ENCODE measurements at places on chromosomes 5 and 9.

GRCh38 chr5:35789732-35790456 is 66.8 kb upstream of the IL7R start:
- no peak for DNase-seq

GRCh38 chr9:131391020-131391419 is 2.9 kb upstream of the PRRC2B start:
- no peak for DNase-seq

- DNase-seq, result no peak
Observed at GRCh38 chr5:78001197-78001596, 225.1 kb upstream of the TBCA start.

GRCh38 chr5:110638970-110639902 is 87.2 kb downstream of the TMEM232 start:
- no peak for DNase-seq

DNA sequence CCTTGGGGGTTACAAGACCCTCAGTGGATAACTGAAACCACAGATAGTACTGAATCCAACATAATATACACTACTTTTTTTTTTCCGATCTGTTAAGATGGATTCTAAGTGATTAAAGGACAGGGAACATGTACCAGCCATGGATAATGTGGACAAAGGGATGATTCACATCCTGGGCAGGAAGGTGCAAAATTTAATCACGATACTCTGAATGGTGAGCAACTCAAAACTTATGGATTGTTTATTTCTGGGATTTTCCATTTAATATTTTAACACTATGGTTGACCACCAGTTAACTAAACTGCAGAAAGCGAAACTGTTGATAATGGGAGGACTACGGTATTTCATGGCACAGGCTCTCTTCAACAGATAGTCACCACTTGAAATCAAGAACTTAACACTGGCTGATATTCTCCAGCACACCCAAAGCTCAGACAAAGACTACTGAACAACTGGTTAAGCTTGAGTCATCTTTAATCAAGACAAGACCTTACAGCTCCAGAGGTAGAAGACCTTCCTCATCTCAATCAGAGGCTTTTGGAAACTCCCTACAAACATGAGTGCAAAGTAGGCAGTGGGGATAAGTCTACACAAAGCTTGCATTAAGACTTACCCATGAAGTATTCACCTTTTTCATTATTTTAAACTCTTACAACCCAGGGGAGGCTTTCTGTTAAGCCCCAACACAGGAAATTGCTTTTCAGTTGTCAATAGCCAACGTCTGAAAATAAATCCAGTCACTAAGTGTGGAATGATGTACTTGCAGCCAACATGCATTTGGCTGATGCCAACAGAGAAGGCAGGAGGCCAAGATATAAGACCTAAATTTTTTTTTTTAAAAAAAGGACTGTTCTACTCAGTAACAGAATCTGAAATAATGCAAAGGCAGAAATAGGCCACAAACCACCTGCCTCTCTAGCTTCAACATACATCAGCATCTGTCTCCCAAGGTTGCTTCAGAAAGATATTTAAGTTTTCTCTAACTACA is 78.7 kb downstream of the ELAVL2 start:
- no peak for DNase-seq

GRCh38 chr9:91192381-91193086 is 169.2 kb downstream of the AUH start:
- no peak for DNase-seq

DNA sequence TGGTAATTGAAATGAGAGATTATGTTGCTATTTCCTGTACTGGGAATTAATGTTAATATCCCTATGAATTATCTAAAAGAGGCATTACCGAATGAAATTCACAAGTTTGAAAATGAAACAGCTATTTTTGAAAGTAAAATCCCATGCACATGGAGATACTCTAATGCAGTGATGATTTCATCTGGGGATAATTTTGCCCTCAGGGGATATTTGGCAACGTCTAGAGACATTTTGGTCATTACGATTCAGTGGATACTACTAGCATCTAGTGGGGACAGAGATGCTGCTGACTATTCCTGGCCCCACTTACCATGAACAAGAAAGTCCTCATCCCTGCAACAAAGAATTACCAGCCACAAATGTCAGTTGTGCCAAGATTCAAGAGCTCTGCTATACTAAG is 500.9 kb downstream of the EFNA5 start:
- no peak for DNase-seq

DNA sequence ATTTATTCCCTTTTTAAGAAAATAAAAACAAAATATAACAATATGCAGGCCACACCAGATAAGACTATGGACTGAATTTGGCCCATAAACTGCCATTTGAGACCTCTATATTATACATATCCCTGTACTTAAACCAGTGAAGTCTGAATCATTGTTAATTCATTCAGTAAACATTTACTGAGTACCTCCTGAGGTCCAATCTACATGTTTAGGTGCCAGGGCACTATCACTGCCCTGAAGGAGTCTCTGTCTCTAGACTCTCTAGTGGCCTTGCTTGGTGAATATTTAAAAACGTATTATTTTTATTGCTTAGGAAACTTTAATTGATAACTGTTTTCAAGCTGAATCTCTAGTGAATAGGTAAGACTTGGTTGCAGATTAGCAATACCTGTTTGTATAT is 74.7 kb upstream of the ELL2 start:
- no peak for DNase-seq

- DNase-seq, result no peak
Observed at GRCh38 chr9:98255061-98255577, 330 bp downstream of the TBC1D2 start.

GRCh38 chr9:17614903-17615302 is 36.0 kb downstream of the SH3GL2 start:
- no peak for DNase-seq

- DNase-seq, result no peak
Observed at GRCh38 chr5:40569546-40570270, 110.0 kb upstream of the PTGER4 start.

- DNase-seq, result no peak
Observed at GRCh38 chr5:36950586-36951457, 74.3 kb downstream of the NIPBL start.

- DNase-seq, result no peak
Observed at GRCh38 chr5:54259981-54260380, 50.4 kb downstream of the ARL15 start.

DNA sequence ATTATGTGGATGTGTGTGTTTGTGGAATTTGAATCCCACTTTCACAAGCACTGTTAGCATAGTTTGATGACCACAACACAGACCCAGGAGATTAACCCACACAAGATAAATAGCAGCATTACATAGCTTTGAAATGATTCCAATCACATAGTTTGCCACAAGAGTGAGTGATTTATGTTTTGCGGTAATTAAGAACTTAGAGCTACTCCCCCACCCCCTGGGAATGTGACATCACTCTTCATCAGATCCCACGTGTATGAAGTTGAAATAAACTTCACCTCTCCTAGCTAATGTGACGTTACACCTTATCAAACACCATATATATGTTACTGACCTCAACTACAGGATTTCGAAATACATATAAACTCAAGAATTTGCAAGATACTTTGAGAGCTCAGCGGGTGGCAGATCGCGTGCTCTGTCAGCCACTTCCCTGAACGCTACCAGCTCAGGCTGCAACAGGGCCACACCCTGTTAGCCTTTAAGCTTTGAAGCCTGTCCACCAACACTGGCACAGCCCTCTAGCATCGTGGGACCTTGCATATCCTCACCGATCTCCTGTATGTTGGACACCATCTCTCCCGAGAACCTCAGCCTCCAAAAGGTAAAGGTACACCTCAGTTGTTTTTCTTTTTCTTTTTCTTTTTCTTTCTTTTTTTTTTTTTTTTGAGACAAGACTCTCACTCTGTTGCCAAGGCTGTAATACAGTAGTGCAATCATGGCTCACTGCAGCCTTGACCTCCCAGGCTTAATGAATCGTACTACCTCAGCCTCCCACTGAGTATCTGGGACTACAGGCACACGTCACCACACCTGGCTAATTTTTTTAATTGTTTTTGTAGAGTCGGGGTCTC is 1.7 kb upstream of the AGTPBP1 start:
- DNase-seq, result no peak

GRCh38 chr5:32231929-32232328 is 57.8 kb upstream of the GOLPH3 start:
- DNase-seq, result no peak

DNA sequence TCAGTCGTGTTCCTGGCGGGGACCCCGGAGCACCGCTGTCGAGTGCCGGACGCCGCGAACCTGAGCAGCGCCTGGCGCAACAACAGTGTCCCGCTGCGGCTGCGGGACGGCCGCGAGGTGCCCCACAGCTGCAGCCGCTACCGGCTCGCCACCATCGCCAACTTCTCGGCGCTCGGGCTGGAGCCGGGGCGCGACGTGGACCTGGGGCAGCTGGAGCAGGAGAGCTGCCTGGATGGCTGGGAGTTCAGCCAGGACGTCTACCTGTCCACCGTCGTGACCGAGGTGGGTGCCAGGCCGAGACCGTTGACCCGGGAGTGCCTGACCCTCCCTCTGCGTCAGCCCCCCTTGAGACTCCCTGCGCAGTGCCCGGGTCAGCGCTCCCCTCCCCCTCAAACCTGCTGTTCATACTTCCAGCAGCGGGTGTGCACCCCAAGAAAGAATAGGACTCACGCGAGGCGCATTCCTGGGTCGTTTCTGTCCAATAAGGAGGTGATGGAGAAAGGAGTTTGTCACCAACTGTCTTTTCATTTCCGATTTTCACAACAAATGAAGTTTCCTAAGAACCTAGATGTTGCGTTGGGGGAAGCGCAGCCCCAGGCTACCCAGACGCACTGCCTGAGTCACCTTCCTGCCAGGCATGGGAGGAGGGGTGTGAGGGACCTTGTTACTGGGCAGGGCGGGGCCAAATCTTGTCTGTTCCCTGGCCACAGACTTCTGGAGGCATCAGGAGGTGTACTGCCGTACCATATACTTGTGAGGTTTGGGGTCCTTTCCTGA is 722 bp downstream of the SLC22A4 start:
- DNase-seq, result peak; percentile 50

DNA sequence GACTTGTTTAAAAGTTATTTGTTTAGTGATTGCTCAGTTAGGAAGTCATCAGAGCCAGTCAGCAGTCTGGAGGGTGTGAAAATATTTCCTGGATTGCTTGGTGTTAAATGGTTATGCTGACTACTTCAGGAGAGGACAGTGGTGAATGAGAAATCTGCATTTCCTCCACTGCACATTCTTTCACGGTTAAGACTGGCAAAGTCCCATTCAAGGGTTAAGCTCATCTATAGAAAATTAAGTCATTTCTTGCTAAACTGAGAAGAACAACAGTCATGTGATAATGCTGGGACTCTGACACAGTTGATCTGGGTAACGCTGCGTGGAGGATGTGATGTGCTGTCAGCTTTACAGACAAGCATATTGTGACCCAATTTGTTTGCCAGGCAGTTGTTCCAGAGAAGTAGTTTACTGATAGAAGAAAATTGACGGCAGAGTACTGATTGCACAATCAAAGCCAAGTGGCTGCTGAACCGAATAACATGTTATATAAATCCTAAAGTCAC is 80.4 kb downstream of the GRAMD2B start:
- no peak for DNase-seq

GRCh38 chr9:108109927-108110690 is 620.5 kb upstream of the KLF4 start:
- no peak for DNase-seq

- peak; percentile 90 for DNase-seq
Observed at GRCh38 chr9:38088006-38088925, 19.2 kb upstream of the SHB start.

- DNase-seq, result no peak
Observed at GRCh38 chr9:35272989-35273388, 111.2 kb downstream of the UNC13B start.

- peak; percentile 35 for DNase-seq
Observed at GRCh38 chr5:119269061-119269944, 86.5 kb upstream of the TNFAIP8 start.

- DNase-seq, result no peak
Observed at GRCh38 chr9:125794708-125795107, 47.5 kb downstream of the PBX3 start.

GRCh38 chr5:100043475-100043874 is 491.7 kb upstream of the FAM174A start:
- no peak for DNase-seq

DNA sequence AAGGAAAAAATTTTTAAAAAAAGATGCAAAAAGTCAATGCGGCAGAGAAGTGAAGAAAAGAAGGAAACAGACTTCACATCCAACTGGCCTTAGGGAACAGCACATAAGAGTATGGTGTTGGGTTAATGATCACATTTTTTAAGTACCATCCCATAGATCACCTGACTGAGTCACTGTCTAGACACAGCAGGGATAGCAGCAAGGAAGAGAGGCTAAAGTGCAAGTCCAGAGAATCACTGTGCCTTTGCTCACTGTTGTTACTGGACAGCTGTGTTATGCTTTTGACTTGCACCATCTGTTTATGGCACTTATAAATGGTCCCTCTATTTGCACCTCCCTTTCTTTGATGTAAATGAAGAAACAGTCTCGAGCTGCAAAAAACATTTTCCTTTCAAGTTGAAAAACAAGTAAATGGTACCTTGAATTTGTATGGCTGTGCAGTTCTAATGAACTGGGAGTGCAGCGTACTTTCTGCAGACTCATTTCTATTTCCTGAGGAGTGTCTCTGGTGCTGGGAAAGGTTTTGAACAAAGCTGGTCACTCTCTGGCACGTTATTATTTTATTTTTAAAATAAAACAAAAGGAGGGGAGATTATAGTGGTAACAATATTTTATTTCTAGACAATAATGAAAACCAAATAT is 84.2 kb downstream of the TRPM6 start:
- no peak for DNase-seq

DNA sequence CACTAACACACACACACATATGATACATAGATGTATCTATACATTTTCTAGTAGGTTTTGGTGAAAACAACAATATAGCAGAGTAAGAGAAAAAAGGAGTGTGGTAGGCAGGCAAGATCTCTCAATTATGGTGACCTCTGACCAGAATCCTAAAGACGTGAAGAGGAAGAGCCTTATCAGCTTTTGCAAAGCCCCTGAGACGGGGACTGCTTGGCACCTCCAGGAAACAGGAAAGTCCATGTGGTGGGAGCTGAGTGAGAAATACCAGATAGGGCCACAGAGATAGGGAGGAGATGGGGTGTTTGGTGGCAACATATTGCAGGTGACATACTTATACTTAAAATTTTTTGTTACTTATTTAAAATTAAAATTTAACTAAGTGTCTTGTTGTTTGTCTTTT is 39.9 kb upstream of the CTXN3 start:
- no peak for DNase-seq

GRCh38 chr5:8906303-8906967 is 639.4 kb downstream of the SEMA5A start:
- DNase-seq, result no peak

GRCh38 chr5:132425009-132425937 is 55.8 kb downstream of the SLC22A5 start:
- no peak for DNase-seq

GRCh38 chr9:88891040-88891439 is 100.2 kb upstream of the S1PR3 start:
- DNase-seq, result no peak

- DNase-seq, result no peak
Observed at GRCh38 chr9:99272836-99273235, 50.8 kb downstream of the SEC61B start.

- DNase-seq, result no peak
Observed at GRCh38 chr9:137241490-137242268, 592 bp downstream of the TUBB4B start.

- DNase-seq, result no peak
Observed at GRCh38 chr9:121135642-121136041, 60.9 kb downstream of the CNTRL start.

GRCh38 chr5:31157720-31158119 is 35.8 kb upstream of the CDH6 start:
- DNase-seq, result no peak

- DNase-seq, result no peak
Observed at GRCh38 chr9:21982861-21983560, 11.2 kb downstream of the CDKN2A start.

- peak; percentile 90 for DNase-seq
Observed at GRCh38 chr5:150217873-150218692, 28.2 kb downstream of the SLC6A7 start.

GRCh38 chr9:124190761-124191160 is 67.0 kb upstream of the NEK6 start:
- DNase-seq, result no peak

All from WTC11 (cell line).